ENCODE measurements at places on chromosomes 3 and 15.

- DNase-seq: no peak
Observed at GRCh38 chr3:42906848-42907183, 874 bp downstream of the ZNF662 start.

GRCh38 chr15:44719293-44719999 lies 8.1 kb downstream of the B2M start:
- no peak for DNase-seq

- DNase-seq: no peak
Observed at GRCh38 chr15:99423186-99424130, 142.3 kb upstream of the MEF2A start.

DNA sequence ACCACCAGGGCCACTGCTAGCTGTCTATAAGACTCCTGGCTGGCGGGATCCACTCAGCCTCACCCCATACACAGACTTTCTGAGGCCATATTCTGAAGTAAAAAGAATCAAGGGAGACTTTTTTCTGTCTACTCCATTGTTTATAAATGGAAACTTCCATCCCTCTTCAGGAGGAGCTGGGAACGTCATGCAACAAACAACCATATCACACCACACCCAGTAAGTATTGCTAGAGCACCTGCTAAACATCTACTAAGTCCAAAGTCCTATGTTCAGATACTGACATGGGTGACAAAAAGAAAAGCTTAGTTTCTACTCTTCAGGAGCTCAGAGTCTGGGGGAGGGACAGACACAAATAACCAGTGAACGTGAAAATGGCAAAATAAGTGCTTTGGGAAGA lies 324.8 kb upstream of the ONECUT1 start:
- no peak for DNase-seq

DNA sequence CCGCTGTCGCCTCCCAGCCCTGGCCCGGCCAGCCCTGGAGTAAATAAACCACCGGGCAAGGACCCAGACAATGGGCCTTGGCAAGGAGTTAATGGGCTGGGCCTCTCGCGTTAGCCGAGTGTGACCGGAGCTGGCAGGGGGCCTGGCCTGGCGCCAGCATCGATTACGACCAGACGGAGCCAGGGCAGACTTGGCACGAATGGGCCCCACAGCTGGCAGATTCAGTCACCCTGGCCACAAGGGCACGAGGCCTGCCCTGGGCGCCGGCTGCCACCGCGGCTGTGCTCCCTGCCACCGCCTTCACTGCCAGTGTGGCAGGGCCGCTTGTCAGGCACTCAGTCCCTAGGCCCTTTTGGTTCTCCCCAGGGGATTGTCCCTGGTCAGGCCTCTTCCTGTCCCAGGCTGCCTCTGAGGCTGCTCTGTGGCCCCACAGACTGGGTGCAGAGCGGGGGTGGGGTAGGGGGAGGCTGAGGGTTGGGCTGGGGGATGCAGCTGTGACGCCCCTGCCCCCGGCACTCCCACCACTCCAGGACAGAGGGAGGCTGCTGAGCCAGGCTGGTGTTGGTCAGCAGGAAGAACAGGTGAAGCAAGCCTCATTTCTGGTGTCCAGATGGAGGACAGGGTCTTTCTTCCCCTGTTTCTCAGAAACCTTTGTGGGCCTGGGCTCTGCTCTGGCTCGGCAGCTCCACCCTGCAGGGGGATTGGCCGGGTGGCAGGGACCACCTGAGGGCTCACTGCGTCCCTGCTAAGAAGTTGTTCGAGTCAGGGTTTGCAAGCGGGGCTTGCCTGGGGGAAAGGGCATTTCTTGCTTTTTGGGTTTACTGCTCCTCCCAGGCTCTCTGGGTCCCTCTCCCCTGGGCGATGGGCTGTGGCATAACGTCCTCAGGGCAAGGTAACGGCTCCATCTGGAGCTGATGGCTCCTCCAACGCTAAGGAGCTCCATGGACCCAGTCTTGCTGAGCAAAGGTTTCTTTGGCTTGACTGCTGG lies 30.5 kb upstream of the SRP14 start:
- peak; percentile 93 for DNase-seq

DNA sequence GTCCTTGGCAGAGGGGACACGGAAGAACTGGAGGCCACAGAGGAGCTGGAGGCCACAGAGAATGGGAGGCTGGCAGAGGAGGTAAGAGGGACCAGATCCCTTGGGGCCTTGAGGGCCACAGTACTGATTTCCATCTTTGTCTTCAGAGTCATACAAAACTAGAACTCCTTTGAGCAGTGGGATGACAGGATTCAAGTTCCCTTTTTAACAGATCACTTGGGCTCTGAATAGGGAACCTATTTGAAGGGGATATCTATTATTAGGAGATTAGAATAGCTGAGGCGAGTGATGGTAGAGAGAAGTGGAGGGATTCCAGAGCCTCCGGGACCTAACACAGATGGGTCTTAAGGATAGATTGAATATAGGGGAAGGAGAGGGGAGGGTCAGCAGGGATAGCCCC lies 55.7 kb downstream of the OXNAD1 start:
- DNase-seq: no peak
